ENCODE measurements at places on chromosomes 1 and 21.

DNA sequence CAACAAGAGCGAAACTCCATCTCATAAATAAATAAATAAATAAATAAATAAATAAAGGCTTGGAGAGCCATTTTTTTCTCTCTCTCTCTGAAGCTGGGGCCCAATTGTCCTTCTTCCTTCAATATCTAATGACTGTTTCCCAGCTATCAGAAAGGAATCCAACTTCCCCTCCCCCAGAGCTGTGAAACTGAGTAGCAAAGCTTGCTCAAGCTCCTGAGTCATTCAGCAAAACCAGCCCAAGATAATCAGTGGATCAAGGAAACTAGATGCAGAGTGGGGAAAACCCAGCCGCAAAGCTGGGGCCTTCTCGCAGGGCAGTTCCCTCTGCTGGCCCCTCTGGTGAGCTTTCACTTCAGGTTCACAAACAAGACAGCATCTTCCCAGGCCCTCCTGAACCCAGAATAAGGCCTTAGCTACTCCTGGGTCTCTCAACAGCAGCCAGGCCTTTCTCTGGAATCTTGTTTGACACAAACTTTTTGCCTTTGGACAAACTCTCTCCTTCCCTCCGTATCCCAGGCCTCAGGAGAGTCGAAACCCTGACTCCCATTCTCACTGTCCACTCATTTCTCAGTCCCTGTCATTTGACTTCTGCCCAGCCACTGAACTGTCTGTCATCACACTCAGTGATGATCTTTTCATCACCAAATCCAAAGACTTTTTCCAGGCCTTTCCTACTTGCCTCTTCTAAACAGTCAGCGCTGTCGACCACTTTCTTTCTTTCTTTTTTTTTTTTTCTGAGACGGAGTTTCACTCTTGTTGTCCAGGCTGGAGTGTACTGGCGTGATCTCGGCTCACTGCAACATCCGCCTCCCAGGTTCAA is 18.0 kb upstream of the PTP4A2 start:
- no peak for DNase-seq

- DNase-seq = no peak
Measured at GRCh38 chr21:46426313-46427046, 32.2 kb upstream of the DIP2A start.

DNA sequence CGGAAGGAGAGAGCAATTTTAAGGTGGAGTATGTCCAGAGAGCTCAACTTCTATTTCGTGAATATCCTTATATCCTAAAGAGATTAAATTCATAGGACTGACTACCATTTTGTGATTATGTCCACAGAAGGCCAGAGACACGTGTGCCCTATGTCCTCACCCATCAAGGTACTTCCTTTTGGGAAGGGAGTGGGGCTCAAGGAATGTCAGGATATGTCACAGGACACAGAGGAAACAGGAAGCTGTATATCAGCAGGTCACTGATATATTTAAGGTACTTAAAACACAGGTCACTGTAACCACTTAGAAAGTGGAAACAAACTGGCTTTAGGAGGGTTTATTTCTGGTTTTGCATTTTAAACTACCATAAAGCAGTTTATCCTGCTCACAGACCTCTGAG is 184.6 kb downstream of the APP start:
- no peak for DNase-seq

- DNase-seq = no peak
Measured at GRCh38 chr1:193408782-193409293, 222.4 kb upstream of the B3GALT2 start.

DNA sequence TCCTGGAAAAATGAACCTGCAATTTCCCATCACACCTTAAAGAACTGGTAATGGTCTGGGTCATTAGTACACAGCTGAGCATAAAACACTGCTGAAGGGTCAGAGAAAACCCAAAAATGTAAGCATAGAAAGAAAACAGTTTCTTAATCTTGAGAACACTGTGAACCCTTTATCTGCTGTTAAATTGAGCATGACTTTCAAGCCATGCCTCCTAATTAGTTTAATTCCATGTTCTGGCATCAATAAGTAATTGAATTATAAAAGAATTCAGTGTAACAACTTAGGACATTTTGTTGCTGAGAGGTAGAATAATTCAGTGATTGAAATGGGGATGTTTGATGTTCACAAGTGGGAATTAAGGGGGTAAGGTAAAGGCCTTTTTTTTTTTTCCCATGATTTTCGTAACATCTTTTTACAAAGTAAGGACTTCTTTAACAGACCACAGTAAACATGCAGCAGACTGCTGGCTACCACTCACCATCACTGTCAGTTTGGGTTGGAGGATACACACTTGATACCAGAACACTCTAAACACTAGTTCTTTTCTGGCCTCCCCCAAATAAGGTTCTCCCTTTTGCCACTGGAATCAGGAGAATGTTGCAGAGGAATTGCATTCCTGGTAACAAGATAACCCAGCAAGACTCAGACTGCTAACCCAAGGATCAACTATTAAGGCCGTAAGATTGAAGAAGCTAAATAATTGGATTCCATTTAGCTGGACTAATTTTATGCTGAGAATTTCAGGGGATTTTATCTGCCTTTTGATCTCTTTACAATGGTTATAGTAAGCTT is 3.0 kb downstream of the RWDD3 start:
- DNase-seq = no peak

- no peak for DNase-seq
Measured at GRCh38 chr1:24085546-24085945, 26.4 kb downstream of the MYOM3 start.

- DNase-seq = no peak
Measured at GRCh38 chr1:82299056-82299455, 498.3 kb downstream of the ADGRL2 start.

DNA sequence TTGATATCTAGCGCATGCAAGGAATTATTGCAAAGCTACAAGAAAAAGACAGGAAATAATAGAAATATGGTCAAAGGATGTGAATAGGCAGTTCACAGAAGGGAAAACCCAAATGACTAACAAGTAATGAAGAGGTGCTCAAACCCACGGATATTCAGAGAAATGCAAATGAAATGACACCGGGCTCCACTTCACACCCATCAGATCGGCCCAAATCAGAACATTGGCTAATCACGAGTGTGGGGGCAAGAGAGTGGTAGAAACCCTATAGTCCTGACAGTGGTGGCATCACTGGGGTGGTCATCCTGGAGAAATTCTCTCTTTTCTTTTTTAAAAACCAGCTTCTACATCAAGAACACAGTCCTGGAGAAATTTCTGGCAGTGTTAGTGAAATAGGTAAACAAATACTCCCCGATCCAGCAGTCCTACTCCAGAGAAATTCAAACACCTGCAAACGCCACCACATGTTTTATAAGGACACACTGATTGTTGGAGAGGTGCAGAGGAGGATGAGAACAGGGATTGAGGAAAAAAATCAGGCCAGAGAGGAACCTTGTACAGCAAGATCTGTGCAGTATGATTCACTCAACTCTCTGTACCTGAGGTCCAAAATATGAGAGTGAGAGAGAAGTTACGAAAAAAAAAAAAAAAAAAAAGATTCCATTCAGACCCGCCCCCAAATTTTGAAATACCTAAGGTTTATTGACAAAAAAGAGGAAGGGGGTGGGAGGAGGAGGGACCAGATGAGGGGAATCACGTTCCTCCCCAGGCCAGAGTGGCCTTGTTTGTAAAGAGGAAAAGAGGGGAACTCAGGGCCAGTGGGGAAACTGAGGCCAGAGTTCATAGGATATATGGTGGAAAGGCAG is 9.2 kb upstream of the TNFRSF1B start:
- no peak for DNase-seq

DNA sequence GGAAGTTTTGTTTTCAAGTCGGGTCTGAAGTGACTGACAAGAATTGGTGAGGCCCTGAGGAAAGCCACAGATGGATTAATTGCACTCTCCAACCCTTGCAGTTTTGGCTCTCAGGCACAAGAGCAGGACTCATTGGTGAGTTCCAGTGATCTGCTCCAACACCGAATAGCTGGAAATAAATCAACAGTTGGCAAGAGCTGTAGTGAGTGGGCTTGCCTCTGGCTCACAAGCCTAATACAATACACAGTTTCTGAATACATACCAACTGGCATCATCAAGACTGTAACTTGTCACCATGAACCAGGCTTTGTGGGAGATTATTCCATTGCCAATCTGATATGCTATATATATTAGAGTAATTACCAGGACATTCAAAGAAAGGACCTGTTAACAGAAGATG is 131.6 kb downstream of the GRIK1 start:
- DNase-seq = no peak
